ENCODE measurements at places on chromosomes 7 and 10. TPM values are rescaled to one million over a fixed set of nuclear protein-coding genes. Genes with fewer than 3 reads are reported as not detected.

The LLCFC1 gene
- 0.22 TPM for polyA plus RNA-seq

The CAMK2B gene
- 0.25 TPM for polyA plus RNA-seq

DNA sequence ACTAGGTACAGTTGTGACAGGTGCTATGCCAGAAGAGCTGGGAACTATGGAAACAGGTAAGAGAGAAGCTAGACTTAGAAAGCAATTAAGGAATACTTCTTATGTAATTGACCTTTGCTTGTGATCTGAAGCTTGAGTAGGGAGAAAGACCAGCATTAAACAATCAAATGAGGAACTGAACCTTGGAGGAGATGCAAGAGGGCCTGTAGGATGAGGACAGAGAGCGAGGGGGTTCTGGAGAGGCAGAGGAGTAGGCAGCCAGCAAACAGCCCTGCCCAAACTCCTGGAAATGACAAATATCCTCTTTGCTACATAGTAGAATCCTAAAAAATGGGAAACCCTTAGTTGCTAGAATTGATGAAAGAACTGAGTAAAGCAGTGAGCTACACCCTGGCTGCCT, 41.6 kb upstream of the FAM204A start:
- H3K27me3 ChIP-seq, result peaks cover 3% of the 10 kb centered on the region
- no peak for DNase-seq
- H3K36me3 ChIP-seq, result no peaks in the 10 kb centered on the region
- H3K27ac ChIP-seq, result no peak overlapping the region

DNA sequence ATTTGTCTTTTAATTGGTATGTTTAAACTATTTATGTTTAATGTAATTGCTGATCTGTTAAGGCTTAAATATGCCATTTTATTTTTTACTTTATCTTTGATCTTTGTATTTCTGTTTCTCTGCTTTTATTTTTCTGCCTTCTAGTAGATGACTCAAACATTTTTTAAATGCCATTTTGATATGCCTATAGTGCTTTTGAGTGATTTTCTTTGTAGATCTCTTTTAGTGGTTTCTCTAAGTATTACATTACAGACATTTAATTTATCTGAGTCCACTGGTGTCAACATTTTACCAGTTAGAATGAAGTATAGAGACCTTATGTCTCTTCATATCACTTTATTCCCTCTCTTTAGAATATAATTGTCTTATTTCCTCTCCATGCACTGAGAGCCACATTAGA, 32.7 kb downstream of the IL6 start:
- no peak overlapping the region for H3K4me3 ChIP-seq
- no peak for DNase-seq
- no peaks in the 10 kb centered on the region for H3K4me1 ChIP-seq
- H3K36me3 ChIP-seq, result no peaks in the 10 kb centered on the region
- no peaks in the 10 kb centered on the region for H3K27me3 ChIP-seq

- no peak for DNase-seq
- no peak overlapping the region for H3K27ac ChIP-seq
- H3K27me3 ChIP-seq, result no peaks in the 10 kb centered on the region
- peaks cover 19% of the 10 kb centered on the region for H3K4me1 ChIP-seq
- no peaks in the 10 kb centered on the region for H3K36me3 ChIP-seq
These were observed 162.9 kb downstream of the FANK1 start for GRCh38 chr10:126059076-126059826.

- no peaks in the 10 kb centered on the region for H3K36me3 ChIP-seq
- no peaks in the 10 kb centered on the region for H3K4me1 ChIP-seq
- no peaks in the 10 kb centered on the region for H3K27me3 ChIP-seq
- DNase-seq, result no peak
- no peak overlapping the region for H3K4me3 ChIP-seq
These were observed 130.8 kb downstream of the CUL2 start for GRCh38 chr10:34959321-34959720.

GRCh38 chr7:33971106-33971505, 65.8 kb downstream of the BMPER start:
- no peak for DNase-seq
- no peak overlapping the region for H3K27ac ChIP-seq
- no peaks in the 10 kb centered on the region for H3K27me3 ChIP-seq
- H3K4me3 ChIP-seq, result no peak overlapping the region

- no peaks in the 10 kb centered on the region for H3K36me3 ChIP-seq
- no peak overlapping the region for H3K27ac ChIP-seq
- H3K4me3 ChIP-seq, result no peak overlapping the region
- no peaks in the 10 kb centered on the region for H3K27me3 ChIP-seq
These were observed 85.3 kb upstream of the PCLO start for GRCh38 chr7:83248000-83248399.

- H3K36me3 ChIP-seq, result no peaks in the 10 kb centered on the region
- H3K4me1 ChIP-seq, result no peaks in the 10 kb centered on the region
- no peak for DNase-seq
- no peak overlapping the region for H3K27ac ChIP-seq
- no peaks in the 10 kb centered on the region for H3K27me3 ChIP-seq
These were observed 188.3 kb downstream of the DGKB start for GRCh38 chr7:14714161-14714728.

DNA sequence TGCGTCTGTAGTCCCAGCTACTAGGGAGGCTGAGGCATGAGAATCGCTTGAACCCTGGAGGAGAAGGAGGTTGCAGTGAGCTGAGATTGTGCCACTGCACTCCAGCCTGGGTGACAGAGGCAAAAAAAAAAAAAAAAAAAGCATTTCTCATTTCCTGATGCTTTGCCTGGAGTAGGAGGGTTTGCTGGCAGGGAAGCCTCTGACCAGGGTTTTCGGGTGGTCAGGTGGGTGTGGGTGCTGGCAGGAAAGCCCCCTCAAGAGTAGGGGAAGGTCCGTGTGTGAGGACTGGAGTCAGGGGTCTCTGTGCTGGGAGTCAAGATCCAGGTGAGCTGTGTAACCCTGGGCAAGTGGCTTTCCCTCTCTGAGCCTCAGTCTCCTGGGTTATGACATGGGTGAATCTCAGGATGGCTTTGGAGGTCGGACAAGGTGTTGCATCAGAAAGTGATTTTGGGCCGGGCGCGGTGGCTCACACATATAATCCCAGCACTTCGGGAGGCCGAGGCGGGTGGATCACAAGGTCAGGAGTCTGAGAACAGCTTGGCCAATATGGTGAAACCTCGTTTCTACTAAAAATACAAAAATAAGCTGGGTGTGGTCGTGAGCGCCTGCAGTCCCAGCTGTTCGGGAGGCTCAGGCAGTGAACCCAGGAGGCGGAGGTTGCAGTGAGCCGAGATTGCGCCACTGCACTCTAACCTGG, 3.2 kb downstream of the AMZ1 start:
- DNase-seq, result no peak
- peaks cover 9% of the 10 kb centered on the region for H3K4me1 ChIP-seq
- H3K4me3 ChIP-seq, result no peak overlapping the region
- no peaks in the 10 kb centered on the region for H3K27me3 ChIP-seq
- no peak overlapping the region for H3K27ac ChIP-seq

GRCh38 chr10:86159797-86160196, 206.8 kb downstream of the GRID1 start:
- H3K27ac ChIP-seq, result no peak overlapping the region
- H3K4me1 ChIP-seq, result no peaks in the 10 kb centered on the region
- no peak overlapping the region for H3K4me3 ChIP-seq
- H3K36me3 ChIP-seq, result no peaks in the 10 kb centered on the region
- no peaks in the 10 kb centered on the region for H3K27me3 ChIP-seq

DNA sequence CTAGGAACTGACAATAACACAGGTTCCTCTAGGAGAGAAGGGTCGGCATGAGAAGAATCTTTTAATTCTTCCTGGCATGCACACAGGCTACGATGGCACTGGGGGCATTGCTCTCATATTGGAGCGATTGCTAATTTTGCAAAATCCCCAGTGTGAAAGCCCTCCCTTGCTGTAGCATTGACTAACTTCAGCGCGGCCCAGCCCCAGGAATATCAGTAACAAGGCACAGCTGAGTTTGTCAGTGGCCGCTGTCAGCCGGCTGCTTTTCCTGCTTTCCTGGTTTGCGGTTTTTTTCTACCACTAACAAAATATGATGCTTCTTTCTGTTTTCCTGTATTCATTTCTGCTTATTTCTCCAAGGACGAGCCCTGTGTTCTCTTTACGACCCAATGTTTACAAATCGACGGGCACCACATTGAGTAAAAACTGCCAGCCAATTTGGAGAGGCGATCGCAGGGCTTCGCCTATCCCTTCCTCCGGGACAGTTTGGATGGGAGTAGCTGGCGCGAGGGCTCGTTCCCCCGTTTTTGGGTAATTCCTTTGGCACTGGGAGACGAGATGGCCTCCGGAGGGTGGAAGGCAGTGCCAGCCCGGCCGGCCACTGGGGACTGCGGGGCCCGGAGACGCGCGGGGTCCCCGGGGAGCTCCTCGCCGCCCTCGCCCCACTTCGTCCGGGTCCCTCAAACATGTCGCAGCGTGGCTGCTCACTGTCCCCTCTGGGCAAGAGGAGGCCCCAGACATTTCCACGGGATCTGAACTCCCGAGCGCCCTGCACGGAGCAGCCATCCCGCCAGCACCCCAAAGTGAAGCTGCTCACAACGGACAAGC, 967 bp downstream of the ADARB2 start:
- H3K27ac ChIP-seq, result no peak overlapping the region
- H3K4me1 ChIP-seq, result peaks cover 19% of the 10 kb centered on the region
- DNase-seq, result no peak
- H3K27me3 ChIP-seq, result peaks cover 11% of the 10 kb centered on the region
- no peaks in the 10 kb centered on the region for H3K36me3 ChIP-seq
- H3K4me3 ChIP-seq, result no peak overlapping the region

DNA sequence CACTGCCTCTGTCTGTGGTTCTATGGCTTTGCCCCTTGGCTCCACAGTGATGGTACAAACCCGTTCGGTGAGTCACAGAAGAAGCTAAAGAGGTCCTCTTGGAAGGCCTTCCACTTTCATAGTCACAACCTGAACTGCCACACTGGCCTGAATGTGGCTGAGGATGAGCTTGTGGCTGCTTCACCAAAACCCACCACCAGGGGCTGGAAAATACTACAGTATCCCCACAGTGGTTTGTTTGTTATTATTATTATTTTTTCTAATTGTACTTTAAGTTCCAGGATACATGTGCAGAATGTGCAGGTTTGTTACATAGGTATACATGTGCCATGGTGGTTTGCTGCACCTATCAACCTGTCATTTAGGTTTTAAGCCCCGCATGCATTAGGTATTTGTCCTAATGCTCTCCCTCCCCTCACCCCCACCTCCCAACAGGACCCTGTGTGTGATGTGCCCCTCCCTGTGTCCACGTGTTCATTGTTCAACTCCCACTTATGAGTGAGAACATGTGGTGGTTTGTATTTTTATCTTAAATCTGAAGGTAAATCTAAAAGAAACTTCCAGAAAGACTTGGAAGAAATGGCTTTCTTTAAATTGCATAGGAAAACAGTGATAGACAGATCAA, 160.8 kb upstream of the NPSR1 start:
- H3K27me3 ChIP-seq, result no peaks in the 10 kb centered on the region
- no peaks in the 10 kb centered on the region for H3K4me1 ChIP-seq
- H3K36me3 ChIP-seq, result no peaks in the 10 kb centered on the region
- H3K27ac ChIP-seq, result no peak overlapping the region
- no peak for DNase-seq

All from lung (tissue), 17 donors.